Endothelial cell (in vitro differentiated cells): ENCODE measurements at places on chromosomes 13 and 19.

- DNase-seq, result no peak
Observed at GRCh38 chr13:34156841-34157365, 339.0 kb downstream of the RFC3 start.

GRCh38 chr19:11446652-11447301 is 11.3 kb downstream of the PRKCSH start:
- DNase-seq, result peak; percentile 82

GRCh38 chr13:59444210-59444857 is 719.4 kb downstream of the DIAPH3 start:
- no peak for DNase-seq

DNA sequence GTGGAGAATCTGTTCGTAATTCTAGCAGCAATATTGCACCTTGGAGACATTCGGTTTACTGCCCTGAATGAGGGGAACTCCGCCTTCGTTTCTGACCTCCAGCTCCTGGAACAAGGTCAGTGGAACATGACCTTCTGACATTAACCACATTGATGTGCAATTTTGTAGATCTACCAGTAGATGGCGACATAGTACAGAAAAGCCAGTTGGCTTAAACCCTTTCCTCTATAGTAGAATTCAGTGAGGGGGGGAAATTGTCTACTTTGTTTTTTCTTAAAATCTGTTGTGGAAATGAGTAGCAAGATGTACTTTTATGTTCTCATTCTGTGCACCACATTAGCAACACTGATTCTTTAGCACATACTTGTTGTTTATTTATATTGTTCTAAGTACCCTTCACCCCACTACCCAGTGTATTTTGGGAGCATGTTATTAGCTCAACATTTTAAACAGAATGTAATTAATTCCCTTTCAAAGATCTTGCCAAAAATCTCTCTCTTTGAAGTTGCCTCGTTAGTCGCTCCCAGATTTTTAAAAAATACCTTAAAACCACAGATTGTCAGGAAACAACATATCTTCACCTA is 332.2 kb downstream of the MYO16 start:
- DNase-seq, result no peak

DNA sequence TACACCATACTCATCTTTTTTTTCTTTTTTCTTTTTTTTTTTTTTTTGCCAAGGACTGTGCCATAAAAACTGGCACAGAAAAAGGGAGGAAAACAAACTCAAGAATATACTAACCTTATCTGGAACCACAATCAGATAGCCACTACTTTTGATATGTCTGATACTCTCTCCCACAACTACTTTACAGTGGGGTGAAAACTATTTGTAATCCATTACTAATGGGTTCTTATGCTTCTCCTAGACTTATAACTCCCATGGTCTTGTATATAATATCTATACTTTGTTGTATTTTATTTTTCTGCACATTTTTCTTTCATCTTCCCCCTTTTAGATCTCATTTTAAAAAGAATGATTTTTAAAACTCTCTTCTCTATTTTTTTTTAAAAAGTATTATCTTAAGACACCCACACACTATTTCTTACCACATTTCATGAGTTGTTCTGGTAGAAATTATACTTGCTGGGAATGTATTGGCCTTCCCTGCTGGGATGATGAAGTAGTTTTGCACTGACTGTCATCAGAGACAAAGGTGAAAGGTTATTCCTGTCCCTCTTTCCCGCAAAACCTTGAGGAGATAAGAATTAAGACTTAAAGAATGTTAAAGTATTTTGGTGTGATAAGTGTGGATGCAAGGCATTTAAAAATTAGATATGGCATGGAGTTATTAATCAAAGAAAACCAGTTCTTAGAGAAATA is 146.7 kb upstream of the KLF12 start:
- no peak for DNase-seq

- no peak for DNase-seq
Observed at GRCh38 chr13:20416223-20416745, 109.4 kb downstream of the CRYL1 start.

GRCh38 chr13:49502954-49503353 is 7.2 kb downstream of the PHF11 start:
- no peak for DNase-seq

DNA sequence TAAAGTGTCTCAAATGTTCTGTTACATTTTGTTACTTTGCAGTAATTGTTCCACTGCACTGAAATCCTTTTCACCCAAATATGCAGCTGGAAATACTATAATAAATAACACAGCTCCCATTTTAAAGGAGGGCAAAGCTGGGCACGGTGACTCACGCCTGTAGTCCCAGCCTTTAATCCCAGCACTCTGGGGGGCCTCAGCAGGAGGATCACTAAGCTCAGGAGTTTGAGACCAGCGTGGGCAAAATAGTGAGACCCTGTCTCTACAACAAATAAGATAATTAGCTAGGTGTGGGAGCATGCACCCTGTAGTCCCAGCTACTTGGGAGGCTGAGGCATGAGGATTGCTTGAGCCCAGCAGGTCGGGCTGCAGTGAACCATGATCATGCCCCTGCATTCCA is 7.5 kb upstream of the UBAC2 start:
- no peak for DNase-seq

DNA sequence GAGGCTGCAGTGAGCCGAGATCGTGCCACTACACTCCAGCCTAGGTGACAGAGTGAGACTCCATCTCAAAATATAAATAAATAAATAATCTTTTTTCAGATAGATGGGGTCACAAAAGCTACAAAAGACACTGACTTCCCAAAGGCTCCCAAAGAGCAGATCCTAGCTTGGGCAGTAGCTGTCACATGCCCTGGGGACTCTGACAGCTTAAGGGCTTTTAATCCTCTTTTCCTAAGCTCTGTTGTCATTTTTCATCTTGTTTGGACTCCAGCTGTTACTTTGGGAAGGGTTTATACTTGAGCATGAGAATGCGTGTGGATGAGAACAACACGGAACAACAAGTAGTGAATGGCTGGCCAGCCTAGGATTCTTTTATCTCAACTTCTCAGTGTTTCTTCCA is 231.7 kb downstream of the MZT1 start:
- DNase-seq, result no peak

GRCh38 chr19:33621811-33622504 is at the start of gene CHST8:
TSS of gene CHST8 (plus strand) at chr19:33621953. CDS start at chr19:33689262, 67,309 bp downstream.
- peak; percentile 69 for DNase-seq
